DMS 273 treated with DMSO at 0.1 percent for 48 hours (cell line): ENCODE measurements at places on chromosomes 5 and 9.

DNA sequence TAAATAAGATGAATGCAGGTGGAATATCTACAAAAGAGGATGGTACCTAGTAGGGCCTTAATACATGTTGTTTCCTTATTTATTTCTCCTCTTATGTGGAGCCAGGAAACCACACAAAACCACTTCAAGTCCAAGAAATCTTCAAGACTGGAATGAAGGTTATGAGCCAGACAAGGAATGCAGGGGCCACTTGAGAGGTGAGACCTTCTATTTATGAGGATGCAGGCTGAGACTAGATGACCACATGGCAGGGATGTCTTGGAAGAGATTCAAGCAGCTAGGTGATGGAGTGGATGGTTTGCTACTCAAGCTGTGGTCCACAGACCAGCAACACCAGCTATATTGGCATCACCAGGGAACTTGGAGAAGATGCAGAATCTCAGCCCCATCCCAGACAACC, 92.2 kb downstream of the TNC start:
- no peak for DNase-seq

DNA sequence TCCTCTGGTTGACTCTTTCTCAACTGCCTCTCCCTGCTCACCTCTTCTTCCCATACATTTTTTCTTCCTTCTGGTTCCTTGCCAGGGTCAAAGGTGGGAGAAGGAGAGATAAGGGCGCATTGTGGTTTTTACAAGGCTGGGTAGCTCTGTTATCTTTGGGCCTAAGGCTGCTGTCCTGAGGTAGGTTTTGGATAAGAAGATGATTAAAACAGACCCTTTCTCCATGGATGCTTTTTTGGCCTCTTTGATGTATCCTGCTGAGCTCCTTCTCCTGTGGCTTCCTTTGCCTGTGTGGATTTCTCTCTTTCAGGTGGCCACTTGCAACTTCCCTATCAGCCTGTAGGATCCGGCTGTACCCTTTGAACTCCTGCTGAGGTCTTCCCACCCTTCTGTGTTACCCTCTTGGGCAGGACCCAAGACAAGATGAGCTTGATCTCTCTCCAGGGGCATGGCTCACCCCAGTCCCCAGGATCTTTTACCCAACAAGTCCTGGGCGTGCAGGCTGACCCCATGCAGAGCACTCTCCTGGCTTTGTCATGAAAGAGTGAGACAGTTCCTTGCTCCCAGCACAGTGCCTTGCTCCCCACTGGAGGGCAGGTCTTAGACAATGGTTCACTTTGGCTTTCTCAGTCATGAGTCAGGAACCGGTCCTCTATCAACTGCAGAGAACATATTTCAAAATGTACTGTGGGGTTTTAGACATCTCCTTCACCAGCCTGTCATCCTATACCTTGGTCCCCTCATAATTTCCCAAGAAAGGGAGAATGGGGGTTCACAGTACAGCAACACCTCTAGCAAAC, 197.9 kb downstream of the TLE4 start:
- DNase-seq, result no peak

GRCh38 chr9:34547960-34548611, 25.3 kb upstream of the ENHO start:
- DNase-seq, result peak; percentile 32

GRCh38 chr9:37284636-37285035, 137.9 kb upstream of the GRHPR start:
- no peak for DNase-seq

DNA sequence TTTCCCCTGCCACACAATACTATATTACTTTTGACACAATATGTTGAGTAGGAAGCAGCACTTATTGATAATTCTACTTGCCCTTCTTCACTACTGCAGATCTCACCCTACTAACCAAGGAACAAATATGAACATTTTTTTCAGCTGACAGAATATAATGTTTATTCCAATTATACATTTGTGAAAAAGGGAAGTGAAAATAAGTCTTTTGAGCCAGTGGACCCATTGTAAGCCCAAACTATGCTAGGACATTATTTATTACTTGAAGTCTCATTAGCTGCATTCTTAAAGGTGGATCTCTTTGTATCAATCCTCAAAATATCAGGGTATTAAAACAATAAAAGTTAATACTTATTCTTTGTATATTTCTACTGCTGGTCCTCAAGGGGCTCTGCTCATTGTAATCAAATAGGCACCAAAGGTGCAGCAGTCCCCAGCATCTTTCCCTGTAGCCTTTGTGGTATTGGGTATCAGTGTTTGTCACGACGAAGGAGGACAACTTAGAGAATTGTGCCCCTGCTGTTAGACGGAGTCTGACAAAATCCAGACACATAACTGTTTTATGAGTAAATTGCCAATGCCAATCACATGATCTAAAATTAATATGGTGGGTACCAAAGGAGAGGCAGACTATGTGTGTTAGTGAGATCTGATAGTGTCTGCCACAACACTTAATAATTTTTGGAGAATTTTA, 453.5 kb upstream of the CDH9 start:
- DNase-seq, result no peak

DNA sequence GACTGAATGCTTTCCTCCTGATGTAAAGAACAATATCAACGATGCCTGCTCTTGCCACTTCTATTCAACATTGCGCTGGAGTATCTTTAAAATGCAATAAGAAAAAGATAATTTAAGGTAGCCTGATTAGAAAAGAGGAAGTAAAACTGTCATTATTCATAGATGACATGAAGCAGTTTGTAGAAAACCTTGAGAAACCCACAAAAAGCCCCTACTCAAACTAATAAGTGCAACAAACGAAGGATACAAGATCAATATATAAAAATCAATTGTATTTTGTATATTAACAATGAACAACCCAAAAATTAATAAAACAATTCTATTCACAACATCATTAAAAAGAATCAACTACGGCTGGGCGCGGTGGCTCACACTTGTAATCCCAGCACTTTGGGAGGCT, 76.4 kb upstream of the CKMT2 start:
- no peak for DNase-seq

DNA sequence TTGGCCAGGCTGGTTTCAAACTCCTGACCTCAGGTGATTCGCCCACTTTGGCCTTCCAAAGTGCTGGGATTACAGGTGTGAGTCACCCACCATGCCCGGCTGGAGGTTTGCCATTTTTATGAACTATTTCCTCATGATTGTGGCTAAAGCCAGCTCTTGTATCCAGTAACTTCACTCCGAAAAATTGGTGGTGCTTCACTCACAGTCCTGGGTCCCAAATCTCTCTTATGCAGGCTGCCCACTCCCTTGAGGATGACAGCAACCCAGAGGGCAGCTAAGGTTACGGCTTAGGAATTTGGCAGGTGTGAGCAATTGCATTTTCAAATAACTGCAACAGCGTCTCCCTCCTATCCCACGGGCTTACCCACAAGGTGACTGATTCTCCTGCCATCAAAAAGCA, 23.4 kb upstream of the FUBP3 start:
- DNase-seq, result no peak

- peak; percentile 19 for DNase-seq
These were observed 60.4 kb upstream of the CAST start for GRCh38 chr5:96601715-96602244.

GRCh38 chr9:806285-807156, 35.0 kb upstream of the DMRT1 start:
- DNase-seq, result peak; percentile 2

- peak; percentile 16 for DNase-seq
These were observed 855 bp downstream of the MCC start for GRCh38 chr5:113487416-113487780.
